ENCODE measurements at places on chromosomes 4 and X.
A peak's percentile ranks its signal among the peaks of the same experiment; 100 is the strongest.

DNA sequence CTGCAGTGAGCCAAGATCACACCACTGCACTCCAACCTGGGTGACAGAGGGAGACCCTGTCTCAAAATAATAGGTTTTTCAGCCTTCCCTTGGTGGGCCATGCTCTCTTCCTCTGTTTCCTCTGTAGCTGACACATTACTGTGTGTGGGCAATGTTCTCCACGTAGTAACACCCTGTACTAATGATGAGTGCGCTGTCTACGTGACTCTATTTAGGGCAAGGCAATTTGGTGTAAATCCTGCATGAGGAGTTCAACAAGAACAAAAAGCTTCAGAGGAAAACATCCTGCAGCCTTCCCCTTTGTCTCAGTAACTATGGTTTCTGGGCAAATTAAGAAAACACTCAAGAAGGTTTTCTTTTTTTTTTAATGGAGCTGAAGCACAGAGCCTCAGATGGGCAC, 24.4 kb upstream of the JAKMIP1 start:
- DNase-seq: no peak

DNA sequence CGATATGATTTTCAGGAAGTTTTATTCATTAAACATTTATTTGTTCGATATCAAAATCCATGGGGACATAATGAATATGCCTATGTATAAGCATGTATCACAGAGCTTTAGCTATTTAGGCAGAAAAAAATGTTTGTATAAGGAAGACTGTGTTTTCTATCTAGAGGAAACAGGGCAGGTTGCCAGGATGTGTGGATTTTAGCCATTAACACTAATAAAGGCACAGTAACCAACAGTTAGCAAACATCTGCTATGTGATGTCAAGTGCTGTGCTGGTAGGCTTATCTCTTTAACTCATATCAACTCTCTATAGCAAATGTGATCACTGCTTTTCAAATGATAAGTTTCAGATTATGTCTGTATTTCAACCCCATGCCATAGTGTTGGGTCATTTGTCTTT, 708.9 kb upstream of the HS3ST1 start:
- DNase-seq: no peak

GRCh38 chr4:168199260-168199957, 107.1 kb downstream of the ANXA10 start:
- no peak for DNase-seq

GRCh38 chrX:110992611-110993010, 103.4 kb upstream of the PAK3 start:
- peak; percentile 15 for DNase-seq

DNA sequence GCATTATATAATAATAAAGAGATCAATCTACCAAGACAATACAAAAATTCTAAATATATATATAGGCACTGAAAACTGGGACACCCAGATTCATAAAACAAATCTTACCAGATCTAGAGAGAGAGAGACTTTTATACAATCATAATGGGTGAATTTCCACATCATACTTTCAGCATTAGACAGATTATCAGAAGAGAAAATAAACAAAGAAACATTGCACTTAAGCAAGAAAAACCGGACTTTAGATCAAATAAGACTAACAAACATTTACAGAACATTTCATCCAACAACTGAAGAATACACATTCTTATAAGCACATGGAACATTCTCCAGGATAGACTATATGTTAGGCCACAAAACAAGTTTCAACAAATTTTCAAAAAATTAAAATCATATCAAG, 245.1 kb downstream of the INPP4B start:
- DNase-seq: no peak

GRCh38 chrX:38150993-38151392, 69.7 kb downstream of the SRPX start:
- DNase-seq: no peak

DNA sequence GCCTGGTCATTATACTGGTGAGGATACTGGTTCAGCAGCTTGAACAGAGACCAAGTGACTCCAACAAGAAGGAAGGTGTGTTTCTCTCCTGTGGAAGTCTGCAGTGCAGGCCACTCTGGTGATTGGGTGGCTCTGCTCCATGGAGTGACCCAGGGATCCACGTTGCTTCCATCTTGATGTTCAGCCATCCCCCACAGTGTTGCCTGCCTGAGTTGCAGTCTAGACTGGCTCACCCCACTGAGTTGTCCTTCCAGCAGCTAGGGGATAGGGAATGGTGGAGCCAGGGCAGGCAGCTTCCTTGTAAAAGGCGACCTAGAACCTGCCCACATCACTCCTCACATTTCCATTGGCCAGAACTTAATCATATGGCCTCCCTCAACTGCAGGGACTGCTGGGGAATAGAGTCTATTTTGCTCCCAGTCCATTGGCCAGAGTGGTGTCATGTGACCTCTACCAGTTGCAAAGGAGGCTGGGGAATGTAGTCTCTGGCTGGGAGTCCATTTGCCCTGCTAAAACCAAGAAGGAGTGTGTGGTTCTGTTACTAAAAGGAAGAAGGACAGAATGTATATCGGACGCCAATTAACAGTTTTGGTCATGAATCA, 8.0 kb downstream of the MAN2B2 start:
- no peak for DNase-seq

GRCh38 chr4:122716825-122717448, 15.6 kb upstream of the BBS12 start:
- DNase-seq: peak; percentile 87

- DNase-seq: peak; percentile 3
Observed at GRCh38 chrX:110341189-110342035, 17.2 kb upstream of the RTL9 start.

DNA sequence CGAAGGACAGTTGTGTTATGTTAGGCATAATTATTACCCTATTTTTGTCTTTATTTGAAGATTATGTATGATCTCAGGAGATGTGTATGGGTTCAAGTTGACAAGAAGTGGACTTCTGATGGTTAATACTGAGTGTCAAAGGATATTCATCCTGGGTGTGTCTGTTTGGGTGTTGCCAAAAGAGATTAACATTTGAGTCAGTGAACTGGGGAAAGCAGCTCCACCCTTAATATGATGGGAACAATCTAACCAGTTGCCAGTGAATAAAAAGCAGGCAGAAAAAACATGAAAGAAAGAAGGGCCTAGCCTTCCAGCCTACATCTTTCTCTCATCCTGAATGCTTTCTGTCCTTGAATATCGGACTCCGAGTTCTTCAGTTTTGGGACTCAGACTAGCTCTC, 332.6 kb downstream of the DTHD1 start:
- DNase-seq: no peak

DNA sequence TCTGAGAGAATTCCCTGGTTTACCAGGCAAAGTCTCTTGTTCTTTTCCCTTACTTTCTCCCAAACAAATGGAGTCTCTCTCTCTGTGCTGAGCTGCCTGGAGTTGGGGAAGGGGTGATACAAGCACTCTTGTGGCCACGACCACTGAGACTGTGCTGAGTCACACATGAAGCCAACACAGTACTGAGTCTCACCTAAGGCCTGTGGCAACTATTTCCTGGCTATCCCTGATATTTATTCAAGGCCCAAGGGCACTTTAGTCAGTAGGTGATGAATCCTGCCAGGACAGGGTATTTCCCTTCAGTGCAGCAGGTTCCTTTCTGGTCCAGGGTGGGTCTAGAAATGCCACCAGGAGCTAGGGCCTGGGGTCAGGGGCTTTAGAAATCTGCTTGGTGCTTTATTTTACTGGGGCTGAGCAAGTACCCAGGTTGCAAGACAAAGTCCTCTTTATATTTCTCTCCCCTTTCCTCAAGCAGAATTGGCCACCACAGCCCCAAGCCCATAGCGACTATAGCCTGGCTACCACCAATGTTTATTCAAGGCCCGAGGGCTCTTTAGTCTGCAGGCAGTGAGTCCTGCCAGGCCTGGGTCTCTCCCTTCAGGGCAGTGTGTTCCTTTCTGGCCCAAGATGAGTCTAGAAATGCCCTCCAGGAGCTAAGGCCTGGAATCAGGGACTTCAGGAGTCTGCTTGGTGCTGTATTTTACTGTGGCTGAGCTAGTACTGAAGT, 10.5 kb downstream of the ARL13A start:
- no peak for DNase-seq

- DNase-seq: no peak
Observed at GRCh38 chrX:72060196-72060920, 71.4 kb downstream of the RTL5 start.
